ENCODE measurements at places on chromosomes 4 and X.

GRCh38 chr4:175540151-175540550 lies 271.9 kb downstream of the GPM6A start:
- no peak for DNase-seq

DNA sequence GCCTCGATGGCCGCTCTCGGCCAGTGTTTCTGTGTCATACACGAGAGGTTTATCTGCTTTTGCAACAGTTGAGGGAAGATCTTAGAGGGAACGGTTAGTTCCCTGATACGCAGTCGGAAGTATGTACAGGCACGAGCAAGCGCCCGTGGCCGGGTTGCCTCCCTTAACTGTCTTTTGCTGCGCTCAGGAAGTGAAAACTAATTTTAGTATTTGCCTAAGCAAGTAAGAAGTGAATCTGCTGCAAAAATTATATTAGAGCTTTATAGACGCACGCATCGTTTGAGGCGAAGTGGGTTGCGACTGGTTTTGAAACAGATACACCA lies 695 bp downstream of the MTM1 start:
- no peak for DNase-seq

DNA sequence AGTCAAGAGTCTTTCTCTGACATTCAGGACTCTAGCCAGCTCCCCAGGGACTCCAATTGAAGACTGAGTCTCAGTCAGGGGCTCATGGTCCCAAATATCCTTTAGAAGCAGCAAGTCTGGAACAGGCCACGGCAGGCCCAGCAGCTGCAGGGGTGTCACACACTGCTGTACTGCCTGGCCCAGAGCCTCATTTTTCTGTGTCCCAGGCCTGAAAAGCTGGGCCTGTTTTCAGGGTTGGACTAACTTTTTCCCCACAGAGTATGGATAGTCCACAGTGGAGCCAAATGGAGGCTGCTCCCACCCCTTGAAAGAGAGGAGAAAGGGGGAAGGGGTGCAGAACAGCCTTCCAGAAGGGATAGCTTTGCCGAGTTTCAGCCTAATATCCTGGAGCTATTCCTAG lies 146.8 kb upstream of the NALF2 start:
- DNase-seq: no peak

GRCh38 chr4:168549143-168549542 lies 52.3 kb downstream of the PALLD start:
- no peak for DNase-seq

- no peak for DNase-seq
Observed at GRCh38 chr4:12359420-12359819, 930.7 kb upstream of the HS3ST1 start.

DNA sequence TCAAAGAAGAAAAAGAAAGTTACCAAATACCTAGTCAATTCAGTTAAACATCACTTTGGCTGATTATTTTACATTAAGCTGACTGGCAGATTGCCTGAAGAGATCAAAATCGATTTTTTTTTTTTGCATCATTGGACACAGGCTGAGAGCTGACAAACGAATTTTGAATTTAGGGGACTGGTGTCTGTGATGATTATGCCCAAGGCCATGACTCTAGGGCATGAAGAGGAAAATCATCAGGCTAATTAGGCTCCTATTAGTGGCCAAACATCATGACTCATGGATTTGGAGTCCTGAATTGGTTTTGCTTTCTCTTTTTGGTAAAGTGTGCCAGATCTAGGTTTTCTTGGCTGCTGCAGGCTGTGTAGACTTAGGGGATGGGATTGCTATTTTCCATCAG lies 829.3 kb upstream of the LCORL start:
- no peak for DNase-seq

DNA sequence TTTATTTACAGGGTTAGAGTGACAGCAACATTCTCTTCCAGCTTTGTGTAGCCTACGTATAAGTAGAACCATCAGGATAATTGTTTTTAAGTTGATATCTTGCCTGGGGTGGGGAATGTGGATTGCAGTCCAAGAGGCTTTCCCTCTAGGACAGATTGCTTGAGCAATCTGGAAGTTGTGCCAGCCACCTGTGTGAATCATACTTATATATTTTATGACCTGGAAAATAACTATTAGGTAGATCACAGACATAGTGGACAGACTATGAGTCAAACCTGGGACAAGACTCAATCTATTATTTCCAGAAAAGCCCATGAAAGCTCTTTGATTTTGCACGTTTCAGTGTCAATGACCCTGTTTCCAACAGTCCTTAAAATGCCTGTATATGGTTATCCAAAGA lies 98.9 kb downstream of the TLL1 start:
- DNase-seq: no peak

GRCh38 chr4:183960046-183960420 lies 54.9 kb downstream of the STOX2 start:
- peak; percentile 91 for DNase-seq

DNA sequence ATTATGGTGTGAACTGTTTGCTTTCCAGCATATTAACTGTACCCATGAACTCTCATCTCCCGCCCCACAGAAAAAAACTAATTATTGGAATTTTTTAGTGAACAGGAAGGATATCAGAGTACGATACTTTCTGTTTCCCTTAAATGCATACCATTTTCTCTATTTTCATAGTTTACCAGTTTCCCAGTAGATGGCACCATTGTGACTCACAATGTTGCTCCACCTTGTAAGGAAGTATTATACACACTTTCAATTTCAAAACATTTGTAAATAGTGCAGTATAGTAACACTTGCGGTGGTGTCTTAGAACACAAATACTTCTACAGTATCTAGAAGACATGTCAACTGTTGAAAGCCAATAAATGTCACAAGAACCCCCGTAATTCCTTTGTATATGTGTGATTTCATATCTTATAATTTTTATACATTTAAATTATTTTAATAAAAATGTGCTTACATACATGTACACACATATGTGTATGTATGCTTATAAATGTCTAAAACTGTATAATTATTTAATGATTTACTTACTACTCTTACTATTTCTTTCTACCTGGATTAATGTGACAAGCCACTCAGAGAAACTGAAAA lies 167.3 kb downstream of the SLIT2 start:
- DNase-seq: no peak

DNA sequence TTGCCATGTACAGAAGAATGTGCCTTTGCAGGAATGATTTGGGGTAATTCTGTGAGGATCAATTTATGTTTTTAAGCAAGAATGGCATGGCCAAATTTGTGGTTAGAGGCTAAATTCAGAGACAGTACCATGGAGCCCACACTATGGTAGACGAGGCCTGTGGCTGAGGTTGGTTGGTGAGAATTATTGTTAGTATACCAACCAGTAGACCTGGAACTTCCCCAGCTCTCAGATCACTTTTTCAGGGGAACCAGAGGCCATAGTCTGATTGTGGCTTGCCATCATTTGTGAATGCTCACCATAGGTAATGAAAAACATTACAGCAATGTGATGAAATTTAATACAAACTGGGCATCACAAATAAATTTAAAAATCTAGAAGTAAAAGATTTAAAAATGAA lies 56.3 kb downstream of the SHISA3 start:
- no peak for DNase-seq

GRCh38 chr4:1202526-1203011 lies 30.2 kb upstream of the SPON2 start:
- DNase-seq: no peak

DNA sequence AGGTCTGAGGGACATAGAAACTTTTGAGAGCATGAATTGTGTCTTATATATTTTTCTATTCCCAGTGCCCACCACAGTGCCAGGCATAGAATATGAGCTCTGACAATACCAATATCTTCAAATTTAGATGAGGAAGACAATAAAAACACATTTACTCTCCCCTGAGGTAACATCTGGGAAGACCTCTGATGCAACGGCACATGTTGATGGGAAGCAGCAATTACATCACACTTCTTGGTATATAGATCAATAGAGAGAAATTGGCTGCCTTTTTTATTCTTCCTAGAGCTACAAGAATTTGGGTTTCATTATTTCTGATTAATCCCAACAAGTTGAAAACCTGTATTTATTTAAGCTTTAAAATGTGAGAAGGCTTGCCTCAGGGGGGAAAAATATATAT lies 67.4 kb upstream of the SMAD1 start:
- no peak for DNase-seq

DNA sequence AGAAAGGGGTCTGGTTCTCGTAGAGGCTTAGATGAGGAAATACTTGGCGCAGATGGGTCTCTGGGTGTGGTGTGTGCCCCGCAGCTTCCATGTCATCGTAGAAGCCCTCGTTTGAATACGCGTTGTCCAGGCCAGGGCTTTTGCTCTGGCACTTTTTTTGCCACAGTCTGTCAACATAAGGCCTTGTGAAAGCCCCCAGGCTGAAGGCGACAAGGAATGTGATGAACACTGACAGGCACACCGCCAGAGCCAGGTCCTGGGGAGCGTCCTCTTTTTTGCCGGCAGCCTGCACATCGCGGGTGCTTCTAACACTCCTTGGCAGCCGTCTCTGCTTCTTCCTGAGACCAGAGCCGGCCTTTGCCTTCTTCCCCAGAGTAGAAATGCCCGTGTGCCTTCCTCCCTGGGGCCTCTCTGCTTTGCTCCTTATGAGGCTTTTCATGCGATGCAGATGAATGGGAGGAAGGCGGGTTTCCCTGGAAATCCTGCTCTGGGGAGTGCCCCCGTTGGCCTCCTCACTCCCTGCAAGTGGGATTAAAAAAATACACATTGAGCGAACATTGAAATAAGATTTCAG lies 24.4 kb downstream of the LRRC66 start:
- DNase-seq: no peak

GRCh38 chr4:86019906-86020305 lies 339.9 kb downstream of the MAPK10 start:
- DNase-seq: no peak
